ENCODE measurements at places on chromosomes 7 and 10.

DNA sequence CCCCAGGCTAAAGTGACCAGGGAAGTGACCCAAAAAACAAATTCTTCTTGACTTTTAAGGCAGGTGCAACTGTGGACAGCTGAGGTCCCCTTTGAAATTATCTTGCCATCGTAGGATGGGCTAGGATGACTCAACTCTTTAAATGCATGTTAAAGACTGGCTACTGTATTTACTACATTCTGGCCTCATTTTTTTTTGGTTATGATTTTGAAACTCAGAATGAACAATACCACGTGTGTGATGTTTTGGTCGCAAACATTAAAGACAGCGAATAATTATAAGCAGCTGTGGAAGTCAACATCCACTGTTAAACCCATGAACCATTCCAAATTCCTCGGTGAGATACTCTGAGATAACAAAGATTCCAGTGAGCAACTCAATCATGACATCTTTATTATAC lies 1.2 kb upstream of the SLC13A4 start:
- no peak for DNase-seq

GRCh38 chr10:99382176-99382575 lies 48.2 kb downstream of the GOT1 start:
- DNase-seq, result no peak

DNA sequence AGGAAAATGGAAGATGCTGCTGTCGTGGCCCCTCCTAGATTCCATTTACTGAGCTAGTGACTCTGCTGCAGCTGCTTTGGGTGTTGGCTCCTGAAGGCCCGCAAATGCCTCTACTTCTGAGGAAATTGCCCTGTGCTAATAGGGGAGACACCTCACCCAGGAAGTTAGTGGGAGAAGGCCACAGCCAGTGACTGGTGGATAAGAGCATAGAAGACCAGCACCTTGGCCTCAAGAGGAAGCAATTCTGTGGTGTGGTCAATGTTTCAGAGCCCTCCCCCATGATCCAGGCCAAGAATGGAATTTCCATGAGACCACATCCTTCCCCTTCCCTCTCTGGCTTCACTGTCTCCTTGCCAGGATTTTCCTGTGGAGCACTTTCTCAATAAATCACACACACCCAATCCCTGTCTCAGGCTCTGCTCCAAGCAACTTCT lies 25.0 kb upstream of the FZD1 start:
- no peak for DNase-seq

DNA sequence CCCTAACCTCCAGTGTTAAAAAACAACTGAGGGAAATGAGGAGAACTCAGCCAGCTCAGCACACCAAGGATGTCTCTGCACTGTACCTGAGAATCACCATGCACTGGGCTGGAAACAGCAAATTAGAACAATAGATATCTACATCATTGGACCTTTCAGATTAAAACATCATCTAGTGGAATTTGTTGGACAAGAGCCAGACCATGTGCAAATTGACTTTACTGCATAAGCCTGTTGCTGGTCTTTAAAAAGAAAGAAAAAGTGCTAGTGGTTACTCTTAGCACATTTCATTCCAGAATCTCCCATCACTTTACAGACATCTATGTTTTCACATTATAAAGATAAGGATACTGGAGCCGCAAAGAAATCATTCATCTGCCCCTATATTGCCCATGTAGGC lies 75.4 kb downstream of the FGFR2 start:
- no peak for DNase-seq

- no peak for DNase-seq
Observed at GRCh38 chr10:114600057-114600456, 58.0 kb downstream of the ABLIM1 start.

GRCh38 chr7:20438694-20439376 lies 108.1 kb downstream of the ITGB8 start:
- no peak for DNase-seq
